ENCODE measurements at places on chromosomes 11 and 22.

DNA sequence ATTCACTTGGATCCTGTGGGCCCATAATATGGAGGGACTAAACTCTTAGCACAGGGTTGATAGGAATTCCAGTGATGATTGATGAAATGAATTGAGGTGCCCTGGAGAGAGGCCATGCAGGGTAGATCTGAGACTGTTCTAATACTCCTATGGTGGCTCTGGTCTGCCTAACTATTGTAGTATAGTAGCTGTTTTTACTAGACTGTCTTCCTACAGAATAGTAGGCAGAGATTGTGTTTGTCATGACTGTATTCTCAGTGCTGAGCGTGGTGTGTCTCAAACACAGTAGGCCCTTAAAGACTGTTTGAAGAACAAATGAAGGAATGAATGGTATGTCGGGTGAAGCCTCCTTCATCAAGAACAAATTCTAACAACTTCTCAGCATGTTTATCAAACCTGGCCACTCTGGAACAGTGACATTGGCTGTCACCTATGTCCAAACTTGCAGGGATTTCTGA lies 107.0 kb upstream of the SESN3 start:
- DNase-seq: no peak

DNA sequence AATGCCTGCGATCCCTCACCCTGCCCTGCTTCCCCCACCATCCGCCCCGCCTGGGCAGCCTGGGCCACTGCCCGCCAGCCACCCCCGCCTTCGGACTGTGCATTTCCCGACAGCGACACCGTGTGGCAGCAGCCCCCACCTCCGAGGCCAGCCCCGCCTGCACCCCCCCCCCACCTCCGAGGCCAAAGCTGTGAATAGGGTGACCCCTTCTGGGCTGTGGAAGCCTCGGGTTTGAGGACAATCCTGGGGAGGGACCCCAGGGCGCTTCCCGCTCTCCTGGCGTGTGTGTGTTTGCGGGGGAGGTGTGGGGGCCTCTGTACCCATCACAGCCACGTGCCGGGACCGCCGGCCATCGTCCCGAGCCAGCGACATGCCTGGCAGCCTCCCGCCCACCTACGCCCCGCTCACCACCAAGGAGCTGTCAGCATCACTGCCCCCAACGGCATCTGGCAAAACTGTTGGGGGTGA lies 33.8 kb upstream of the PPARA start:
- peak; percentile 95 for DNase-seq

DNA sequence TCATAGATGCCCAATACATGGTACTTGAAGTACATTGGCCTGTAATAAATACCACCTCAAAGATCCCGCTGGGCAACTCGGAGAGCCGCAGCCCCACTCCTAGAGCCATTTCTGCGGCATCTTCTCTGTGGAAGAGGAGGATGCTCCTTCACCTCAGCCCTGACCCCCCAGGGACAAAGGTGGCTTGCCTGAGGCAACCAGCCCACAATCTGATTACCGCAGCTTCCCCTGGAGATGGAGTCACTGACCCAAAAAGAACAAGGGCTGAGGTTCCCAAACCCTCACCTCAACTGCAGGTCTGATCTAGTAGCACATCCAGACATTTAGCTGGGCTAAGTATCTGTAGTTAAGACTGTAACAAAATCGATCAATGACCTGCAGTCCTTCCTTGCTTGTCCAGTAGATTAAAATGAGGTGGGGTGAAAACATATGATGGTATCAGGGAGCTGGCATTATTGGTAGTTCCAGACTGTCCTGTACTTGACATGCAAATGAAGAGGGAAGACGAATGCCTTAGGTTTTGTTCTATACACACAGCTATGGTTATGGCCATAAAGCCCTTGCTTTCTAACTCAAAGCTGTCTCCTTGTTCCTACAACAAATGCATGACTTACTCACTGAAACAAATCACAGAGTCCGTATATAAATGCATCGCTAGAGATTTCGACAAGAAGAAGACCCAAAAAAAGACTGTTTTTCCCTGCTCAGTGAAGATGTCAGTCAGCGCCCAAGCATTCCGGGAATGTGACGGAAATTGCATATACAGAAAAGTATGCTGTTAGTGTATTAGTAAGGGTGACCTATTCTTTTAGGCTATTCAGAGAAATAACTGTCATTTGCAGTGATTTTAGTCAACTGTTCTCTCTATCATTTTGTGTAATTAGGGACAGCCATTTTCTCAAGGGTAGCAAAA lies 33.7 kb downstream of the C11orf71 start:
- no peak for DNase-seq

DNA sequence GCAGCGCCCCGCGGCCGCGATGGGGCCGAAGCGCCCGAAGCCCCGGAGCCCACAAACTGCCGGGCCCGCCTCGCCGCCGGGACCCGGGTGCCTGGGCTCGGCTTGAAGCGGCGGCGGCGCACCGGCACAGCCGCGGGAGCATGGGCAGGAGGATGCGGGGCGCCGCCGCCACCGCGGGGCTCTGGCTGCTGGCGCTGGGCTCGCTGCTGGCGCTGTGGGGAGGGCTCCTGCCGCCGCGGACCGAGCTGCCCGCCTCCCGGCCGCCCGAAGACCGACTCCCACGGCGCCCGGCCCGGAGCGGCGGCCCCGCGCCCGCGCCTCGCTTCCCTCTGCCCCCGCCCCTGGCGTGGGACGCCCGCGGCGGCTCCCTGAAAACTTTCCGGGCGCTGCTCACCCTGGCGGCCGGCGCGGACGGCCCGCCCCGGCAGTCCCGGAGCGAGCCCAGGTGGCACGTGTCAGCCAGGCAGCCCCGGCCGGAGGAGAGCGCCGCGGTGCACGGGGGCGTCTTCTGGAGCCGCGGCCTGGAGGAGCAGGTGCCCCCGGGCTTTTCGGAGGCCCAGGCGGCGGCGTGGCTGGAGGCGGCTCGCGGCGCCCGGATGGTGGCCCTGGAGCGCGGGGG lies 346 bp downstream of the FJX1 start:
- peak; percentile 43 for DNase-seq

- DNase-seq: no peak
Measured at GRCh38 chr22:21009638-21010425, 5.1 kb upstream of the P2RX6 start.

DNA sequence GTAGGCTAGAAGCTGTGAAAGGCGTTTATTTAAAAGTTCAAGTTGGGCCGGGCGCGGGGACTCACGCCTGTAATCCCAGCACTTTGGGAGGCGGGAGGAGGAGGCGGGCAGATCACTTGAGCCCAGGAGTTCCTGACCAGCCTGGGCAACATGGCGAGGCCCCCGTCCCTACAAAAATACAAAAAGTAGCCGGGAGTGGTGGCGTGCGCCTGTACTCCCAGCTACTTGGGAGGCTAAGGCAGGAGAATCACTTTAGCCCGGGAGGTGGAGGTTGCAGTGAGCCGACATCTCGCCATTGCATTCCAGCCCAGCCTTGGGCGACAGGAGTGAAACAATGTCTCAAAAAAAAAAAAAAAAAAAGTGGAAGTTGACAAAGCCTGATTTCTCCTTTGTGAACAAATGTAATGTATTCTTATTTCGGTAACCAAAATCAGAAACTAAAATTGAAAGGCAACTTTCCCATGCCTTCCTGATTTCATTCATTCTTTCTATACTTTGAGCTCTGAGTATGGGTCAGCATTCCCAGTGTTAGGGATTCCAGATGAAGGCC lies 825 bp downstream of the PTPMT1 start:
- DNase-seq: no peak

DNA sequence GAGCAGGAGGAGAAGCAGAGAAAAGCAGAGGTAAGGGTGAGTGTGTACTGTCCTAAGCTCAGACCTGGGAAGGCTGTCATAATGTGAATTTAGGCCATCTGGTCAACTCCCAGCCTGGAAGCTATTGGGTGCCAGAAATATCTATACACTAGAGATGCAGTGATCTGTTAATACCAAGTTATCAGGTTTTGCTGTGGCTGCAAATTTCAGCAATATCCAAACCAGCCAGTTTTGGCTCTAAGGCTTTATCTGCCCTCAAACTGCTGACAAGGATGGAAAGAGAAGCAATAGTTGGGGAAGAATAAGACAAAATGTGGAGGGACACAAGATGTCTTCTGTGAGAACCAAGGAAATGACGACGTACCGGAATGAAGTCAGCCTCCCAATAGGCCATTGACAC lies 62.9 kb downstream of the CYB5R2 start:
- DNase-seq: no peak

DNA sequence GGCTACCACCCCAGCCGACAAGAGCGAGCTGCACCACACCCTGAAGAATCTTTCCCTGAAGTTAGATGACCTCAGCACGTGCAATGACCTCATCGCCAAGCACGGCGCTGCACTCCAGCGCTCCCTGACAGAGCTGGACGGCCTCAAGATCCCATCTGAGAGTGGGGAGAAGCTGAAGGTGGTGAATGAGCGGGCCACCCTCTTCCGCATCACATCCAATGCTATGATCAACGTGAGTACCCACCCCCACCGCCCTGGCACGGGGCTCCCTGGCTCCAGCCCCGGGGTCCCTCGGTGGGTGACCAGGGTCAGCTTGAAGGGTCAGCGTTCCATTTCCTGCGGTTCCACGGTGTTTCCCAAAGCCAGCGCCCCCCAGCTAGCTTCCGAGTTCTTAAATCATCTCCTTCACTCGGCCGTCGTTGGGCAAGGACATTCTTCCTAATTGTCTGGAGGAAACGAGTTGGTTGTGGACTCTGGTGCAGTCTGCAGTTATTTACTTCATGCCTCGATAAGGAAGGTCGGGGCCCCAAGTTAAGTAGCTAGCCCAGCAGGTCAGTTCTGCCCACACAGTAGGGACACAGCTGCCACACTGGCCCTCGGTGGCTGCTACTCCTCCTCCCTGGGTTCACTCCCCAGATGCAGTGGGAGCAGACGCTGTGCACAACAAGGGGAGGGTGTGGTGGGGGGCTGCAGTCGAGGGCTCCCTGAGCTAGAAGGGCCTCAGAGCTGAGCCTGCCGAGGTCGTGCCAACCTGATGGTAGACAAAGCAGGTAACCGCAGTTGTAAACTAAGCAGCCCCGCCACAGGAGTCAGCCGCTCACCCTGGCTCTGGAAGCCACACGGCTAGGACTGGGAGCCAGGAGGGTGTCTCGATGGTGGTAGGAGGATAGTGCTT lies 97.9 kb downstream of the MORC2 start:
- no peak for DNase-seq

DNA sequence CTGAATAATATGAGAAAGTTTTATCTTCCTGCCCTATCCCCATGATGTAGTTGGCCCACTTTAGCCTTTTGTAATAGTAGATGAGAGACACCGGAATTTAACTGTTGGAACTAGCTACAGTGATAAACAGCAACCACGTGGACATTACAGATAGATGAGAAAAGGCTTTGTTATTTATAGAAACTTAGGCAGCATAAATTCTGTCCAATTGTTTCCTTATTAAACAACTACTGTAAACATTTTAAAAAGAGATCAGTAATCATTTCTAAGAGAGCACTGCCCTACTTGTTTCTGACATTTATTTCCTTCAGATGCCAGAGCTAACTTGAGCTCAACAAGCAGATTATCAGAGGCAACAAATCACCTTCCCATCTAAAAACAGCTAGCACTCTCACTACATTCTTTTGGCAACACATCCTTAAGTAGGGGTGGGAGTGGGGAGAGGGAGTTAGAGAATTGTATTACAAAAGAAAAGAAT lies 63.1 kb downstream of the SOX6 start:
- DNase-seq: no peak

DNA sequence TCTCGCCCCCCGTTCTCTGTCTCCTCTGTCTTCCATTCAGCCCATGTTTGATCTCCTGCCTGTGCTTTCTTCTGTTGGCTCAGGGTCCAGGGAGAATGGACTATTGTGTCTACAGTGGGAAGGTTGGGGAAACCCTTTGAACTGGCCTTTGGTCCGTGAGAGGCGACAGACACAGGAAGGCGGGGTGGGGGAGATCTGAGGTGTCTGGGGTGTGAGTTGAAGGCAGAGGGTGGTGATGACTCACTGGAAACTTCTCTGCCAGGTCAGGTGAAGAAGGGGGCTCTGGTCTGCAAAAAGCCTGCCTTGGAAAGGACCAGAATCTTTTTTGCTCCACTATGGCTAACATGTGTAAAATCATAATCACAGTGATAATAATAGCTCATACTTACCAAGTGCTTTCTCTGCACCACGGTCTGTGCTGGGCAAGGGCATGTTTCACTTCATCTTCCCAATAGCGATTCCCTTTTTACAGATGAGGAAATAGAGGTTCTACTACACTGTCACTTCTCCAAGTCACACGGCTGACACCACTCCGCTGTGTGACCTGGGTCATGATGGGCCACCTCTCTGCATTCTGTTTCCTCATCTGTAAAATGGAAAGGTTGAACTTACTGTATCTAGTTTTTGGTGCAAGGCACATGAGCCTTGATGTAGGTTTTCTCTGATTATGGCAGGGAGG lies 99.8 kb upstream of the ALX4 start:
- DNase-seq: no peak

DNA sequence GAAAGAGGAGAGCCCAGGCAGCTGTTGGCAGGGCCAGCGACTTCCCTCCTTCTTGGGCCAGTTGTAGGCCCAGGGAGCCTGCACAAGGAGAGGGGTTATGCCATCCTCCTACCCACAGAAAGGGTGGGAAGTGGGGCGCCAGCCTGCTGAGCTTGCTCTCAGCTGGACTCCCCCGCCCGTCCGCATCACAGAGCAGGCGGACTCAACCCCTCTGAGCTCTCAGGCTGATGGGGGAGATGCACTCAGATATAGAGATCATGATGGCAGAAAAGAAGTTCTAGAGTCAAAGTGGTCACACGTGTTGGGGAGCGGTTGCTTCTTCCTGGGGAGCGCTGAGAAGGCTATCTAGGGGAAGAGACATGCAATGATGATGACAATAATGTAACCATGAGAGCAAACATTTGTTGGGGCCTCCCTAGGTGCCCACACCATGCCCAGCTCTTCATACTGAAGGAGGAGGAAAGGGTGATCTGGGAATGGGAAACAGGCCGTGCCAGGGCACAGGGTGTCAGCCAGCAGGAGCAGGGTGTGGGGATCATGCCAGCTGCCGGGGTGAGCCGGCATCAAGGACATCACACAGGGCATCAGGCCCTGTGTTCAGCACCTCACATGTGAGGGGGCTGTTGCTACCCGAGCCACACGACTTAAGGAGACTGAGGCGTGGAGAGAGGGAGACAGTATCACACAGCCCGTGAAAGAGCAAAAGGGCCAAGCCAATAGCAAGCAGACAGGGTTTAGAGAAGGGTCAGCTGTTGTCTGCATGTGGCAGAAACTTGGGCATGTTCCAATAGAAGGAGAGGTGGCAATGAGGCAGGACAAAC lies 7.7 kb downstream of the SLC35E4 start:
- no peak for DNase-seq

- DNase-seq: no peak
Measured at GRCh38 chr22:17929909-17930308, 94.5 kb downstream of the MICAL3 start.

DNA sequence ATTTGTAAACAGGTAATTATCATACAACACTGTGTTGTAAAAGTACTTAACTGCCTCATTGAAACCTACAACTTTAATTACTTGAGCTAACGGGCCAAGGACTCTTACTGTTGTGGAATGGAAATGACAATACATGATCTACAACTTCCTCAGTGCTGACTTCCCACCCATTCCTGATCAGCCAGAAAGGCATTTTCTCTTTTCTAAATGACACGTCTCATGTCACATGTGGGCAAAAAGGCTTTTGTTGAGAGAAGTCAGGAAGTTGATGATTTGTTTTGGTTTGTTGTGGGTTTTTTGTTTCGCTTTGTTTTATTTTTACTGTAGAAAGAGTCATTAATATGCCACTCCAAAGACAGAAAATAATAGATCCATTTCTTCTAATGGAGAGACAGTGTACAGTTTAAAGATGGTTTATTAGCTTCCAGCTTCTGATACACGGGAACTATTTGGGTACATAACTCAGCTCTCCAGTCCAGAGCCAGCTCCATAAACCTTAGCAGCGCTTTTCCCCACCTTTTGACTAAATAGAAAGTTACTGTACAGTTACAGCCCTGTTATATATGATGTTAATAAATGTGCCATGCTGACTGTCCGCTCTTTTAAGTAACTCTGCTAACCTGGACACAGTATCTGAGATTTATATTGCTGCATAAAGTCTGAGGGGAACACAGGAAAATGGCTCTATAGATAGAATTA lies 509.4 kb upstream of the API5 start:
- DNase-seq: no peak
